ENCODE measurements at places on chromosomes 2 and 18.

- no peak for DNase-seq
Measured at GRCh38 chr2:129231924-129232323, 747.5 kb upstream of the RAB6C start.

GRCh38 chr2:36408198-36408703 lies 52.7 kb downstream of the CRIM1 start:
- DNase-seq: no peak

- DNase-seq: peak; percentile 47
Measured at GRCh38 chr2:134253804-134254203, at the start of gene MGAT5. Gene MGAT5, plus strand, starts transcription at chr2:134254072. Its CDS starts 332 bp downstream, at chr2:134254404.

DNA sequence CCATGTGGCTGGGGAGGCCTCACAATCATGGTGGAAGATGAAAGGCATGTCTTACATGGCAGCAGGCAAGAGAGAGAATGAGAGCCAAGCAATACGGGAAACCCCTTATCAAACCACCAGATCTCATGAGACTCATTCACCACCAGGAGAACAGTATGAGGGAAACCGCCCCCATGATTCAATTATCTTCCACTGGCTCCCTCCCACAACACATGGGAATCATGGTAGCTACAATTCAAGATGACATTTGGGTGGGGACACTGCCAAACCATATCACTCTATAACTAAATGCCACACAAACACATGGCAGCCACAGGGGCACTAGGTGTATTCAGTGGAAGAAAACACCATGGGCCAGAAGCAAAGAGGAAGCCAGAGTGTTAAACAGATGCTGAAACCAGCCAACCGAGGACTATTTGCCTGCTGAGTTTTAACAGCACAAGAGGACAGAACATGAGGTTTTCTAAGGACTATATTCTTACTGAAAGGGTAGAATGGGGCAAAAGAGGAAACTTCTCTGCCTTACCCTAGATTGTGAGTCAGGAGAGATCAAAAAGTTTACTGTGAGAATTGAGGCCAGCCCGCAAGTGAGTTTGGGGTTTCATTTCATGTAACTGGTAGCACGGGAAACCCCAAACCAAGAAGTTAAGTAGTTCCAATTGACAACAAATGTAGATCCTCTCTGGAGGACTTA lies 49.2 kb downstream of the SIGLEC15 start:
- peak; percentile 63 for DNase-seq

GRCh38 chr2:215071676-215072075 lies 66.8 kb downstream of the ABCA12 start:
- DNase-seq: no peak

DNA sequence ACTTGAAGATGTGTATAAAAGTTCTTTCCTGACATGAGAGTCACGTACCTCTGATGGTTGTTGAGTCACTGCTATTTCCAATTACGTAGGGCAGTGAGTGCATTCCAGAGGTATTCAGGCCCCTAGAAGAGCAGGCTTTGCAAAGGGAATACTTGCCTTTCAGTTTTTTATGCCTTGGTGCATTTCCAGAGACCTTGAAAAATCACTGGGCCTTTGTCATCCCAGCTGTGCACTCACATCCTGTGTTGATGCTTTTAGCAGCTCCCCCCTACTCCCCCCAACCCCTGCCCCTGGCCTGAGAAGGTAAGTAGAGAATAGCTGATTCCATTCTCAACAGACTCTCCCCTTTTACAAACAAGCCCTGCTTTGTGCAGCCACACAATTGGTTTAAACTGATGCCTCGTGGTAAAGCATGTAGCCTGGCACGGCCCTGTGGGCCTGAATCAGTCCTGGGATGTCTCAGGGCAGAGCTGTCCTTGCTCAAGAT lies 174.2 kb downstream of the PRPF40A start:
- DNase-seq: no peak

DNA sequence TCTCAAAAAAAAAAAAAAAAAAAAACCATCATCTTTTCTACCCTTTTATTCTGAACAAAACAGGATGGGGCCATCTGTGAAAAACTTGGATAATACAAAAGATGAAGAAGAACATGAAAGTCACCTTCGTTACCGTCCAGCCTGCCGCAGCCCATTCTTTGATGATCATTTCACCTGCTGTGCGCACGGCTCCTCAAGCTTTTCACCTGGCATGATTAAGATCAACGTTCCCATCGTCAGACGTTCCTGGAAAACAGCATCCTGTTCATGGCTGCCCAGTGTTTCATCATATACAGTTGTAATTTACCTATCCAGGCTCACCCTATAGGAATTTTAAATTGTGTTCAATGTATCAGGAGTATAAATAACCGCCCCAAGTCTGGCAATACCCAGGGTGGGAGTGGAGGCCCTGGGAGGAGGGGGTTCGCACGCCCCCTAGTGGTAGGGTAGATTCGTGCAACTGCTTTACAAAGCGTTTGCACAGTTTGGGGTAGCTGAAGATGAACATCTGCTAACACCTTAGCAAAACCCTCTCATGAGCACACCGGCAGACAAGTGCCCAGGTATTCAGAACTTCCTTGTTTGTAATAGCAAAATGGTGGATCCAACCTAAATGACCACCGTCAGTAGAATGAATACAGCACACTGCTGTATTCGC lies 49.0 kb upstream of the GLI2 start:
- DNase-seq: no peak

DNA sequence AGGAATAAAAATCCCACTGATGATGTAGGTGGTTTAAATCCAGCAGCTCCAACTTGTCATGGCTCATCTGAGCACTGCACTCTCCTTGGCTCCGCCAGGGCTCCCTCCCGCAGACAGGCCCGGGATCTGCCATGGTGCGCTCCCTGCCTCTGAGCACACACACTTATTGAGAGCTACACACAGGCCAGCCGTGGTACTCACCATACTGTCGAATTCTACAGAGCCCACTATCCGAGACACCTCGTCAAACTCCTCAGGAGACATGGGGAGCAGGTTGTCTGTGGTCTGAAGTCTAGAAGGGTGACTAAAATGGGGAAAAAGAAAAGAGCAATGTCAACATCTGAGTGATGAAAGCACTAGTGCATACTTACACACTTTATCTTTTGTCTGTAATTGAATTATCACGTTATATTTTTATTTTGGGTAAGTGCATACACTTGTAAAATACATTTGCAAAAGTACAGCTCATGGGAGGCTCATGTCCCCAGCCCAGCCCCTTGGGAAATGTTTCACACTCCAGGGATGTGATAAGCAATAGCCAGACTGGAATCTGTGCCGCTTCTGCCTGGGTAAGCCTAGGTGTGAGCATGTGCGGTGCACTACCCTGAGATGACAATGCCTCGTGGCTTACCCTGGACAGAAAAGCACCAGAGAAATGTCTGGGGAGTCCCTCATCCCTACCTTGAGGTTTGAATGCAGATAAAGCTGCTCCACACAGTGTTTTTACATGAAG lies 39.2 kb downstream of the STAT1 start:
- DNase-seq: no peak

GRCh38 chr2:190993292-190993643 lies 20.7 kb downstream of the STAT1 start:
- DNase-seq: no peak
